ENCODE measurements at places on chromosomes 5 and 9. TPM values are rescaled to one million over a fixed set of nuclear protein-coding genes. Genes with fewer than 3 reads are reported as not detected.

The BRD9 gene
- total RNA-seq: 37.8 TPM

The IL9 gene
- not detected for total RNA-seq

The SCGB3A2 gene
- total RNA-seq: not detected

The BARHL1 gene
- 0.03 TPM for total RNA-seq

The XRCC4 gene
- 9.2 TPM for total RNA-seq

The TRIM7 gene
- total RNA-seq: 40.4 TPM

The FAM120AOS gene
- 45.5 TPM for total RNA-seq

The TRMO gene
- 10.8 TPM for total RNA-seq

The NUTM2F gene
- not detected for total RNA-seq

The DDX4 gene
- total RNA-seq: not detected

The MARCOL gene
- not detected for total RNA-seq

The CER1 gene
- total RNA-seq: not detected

The NMUR2 gene
- total RNA-seq: 0.08 TPM

The WHRN gene
- total RNA-seq: 7.8 TPM

The PCDHGA6 gene
- total RNA-seq: 0.22 TPM

The TIMD4 gene
- 0.85 TPM for total RNA-seq

The ZNF483 gene
- total RNA-seq: 0.48 TPM

The TSSK1B gene
- not detected for total RNA-seq

The WDR38 gene
- total RNA-seq: 0.14 TPM

The PDE6A gene
- total RNA-seq: 0.22 TPM

The TPM2 gene
- 647 TPM for total RNA-seq

The DTWD2 gene
- total RNA-seq: 1.4 TPM

The FGFR4 gene
- total RNA-seq: 24.2 TPM

The MYOT gene
- 0.13 TPM for total RNA-seq

The DOCK2 gene
- total RNA-seq: 3.1 TPM

The PHF19 gene
- total RNA-seq: 89.0 TPM

The B4GALT7 gene
- total RNA-seq: 28.5 TPM

The SPATA31D4 gene
- not detected for total RNA-seq

The OLFM1 gene
- total RNA-seq: 9.6 TPM

The ARID3C gene
- 0.17 TPM for total RNA-seq

The ANXA2R gene
- 3.0 TPM for total RNA-seq

The NR6A1 gene
- 1.4 TPM for total RNA-seq

The MELK gene
- 68.7 TPM for total RNA-seq

The GNA14 gene
- 0.05 TPM for total RNA-seq

The SLC34A1 gene
- not detected for total RNA-seq

The IL13 gene
- not detected for total RNA-seq

The FBP2 gene
- total RNA-seq: not detected

The HCN1 gene
- total RNA-seq: not detected

Data from A549 treated with AZD2906 at 1 μM for 4 hours (cell line).